ENCODE measurements at places on chromosomes 16 and 17.
A peak's percentile ranks its signal among the peaks of the same experiment; 100 is the strongest.

- no peak for DNase-seq
Observed at GRCh38 chr17:32693194-32693897, 183.6 kb downstream of the MYO1D start.

DNA sequence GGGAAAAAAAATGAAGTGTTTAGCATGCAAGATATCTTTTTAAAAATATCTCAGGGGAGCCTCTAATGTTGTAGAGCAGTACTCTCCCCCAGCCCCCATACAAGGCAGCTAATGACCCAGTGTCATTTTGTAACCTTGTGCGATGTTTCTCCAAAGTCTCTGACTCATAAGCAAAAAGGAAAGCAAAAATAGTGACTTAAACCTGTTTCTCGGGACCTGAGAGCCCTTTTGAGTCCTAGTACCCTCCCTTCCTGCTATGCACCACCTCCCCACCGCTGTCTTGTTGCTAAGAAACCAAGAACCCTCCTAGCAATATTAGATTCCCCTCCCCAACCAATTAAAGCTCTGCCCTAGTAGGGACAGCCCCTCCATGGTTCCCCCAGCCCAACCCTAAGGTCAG lies 2.8 kb downstream of the MYCBPAP start:
- DNase-seq, result peak; percentile 35

GRCh38 chr16:22864375-22864774 lies 50.4 kb downstream of the HS3ST2 start:
- DNase-seq, result no peak

GRCh38 chr17:49315551-49316257 lies 46.3 kb downstream of the ZNF652 start:
- DNase-seq, result peak; percentile 79

DNA sequence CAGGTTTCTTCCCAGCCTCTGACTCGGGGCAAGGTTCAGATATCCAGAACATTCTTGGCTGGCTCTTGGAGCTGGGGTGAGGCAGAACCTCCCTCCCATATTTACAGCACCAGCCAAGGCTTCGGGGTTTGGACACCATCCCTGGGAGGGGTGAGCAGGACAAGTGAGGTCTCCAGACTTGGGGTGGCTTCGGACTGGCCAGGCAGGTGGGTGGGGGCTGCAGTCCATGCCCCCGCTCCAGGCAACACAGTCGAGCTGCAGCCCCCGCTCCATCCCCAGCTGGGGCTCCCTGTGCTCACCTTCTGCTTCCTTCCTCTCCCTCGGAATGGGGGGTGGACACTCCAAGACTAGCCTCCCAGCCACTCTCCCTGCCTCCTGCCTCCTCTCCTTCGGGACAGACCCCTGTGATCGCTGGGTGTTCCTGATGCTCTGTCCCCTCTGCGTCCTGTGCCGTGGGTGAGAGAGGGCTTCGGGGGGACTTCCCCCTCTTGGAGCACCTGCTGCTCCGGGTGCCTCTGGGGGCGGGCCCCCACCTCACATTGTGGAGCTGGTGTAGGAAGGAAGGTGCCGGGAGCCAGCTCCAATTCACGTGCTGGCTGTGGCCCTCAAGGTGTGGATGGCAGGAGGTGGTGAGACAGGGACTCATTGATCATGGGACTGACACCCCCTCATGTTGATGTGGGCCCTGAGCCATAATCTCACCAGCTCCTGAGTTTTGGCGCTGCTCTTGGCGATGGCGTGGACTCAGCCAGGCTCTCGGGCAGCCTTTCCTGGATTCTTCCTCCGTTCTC lies 189.2 kb downstream of the SEC14L1 start:
- no peak for DNase-seq

GRCh38 chr17:77098884-77099545 lies 41.8 kb upstream of the SEC14L1 start:
- DNase-seq, result no peak

DNA sequence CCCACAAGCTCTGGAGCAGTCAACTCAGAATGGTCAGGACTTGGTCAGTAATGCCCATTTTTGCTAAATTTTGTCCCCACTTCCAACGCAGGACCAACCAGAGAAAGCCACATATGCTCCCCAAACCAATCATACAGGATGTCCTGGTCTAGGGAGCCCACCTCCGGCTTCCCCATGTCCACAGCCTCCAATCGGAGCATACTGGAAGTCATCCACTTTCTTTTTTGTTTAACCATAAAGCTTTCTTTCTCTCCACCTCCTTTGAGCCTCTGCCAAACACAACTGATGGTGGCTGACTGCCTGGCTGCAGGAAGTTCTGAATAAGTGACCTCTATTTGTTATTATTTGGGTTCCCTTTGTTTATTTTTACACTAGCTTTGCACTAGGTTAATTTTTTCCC lies 549.1 kb downstream of the WWOX start:
- DNase-seq, result no peak

- DNase-seq, result no peak
Observed at GRCh38 chr17:13474073-13474800, 127.5 kb downstream of the HS3ST3A1 start.

DNA sequence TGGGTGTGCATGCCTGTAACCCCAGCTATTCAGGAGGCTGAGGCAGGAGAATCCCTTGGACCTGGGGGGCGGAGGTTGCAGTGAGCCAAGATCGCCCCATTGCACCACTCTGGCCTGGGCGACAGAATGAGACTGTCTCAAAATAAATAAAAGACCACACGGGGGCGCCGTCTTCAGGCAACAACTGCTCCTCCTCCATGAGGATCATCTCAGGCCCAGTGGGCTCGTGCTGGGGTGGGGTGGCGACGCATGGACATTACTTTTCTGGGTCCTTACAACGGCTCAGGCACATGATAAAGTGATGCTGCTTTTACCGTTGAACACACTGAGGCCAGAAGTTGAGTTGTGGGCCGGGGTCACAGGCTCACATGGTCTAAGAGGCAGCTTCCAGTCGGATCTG lies 56.2 kb downstream of the PRMT7 start:
- peak; percentile 25 for DNase-seq

DNA sequence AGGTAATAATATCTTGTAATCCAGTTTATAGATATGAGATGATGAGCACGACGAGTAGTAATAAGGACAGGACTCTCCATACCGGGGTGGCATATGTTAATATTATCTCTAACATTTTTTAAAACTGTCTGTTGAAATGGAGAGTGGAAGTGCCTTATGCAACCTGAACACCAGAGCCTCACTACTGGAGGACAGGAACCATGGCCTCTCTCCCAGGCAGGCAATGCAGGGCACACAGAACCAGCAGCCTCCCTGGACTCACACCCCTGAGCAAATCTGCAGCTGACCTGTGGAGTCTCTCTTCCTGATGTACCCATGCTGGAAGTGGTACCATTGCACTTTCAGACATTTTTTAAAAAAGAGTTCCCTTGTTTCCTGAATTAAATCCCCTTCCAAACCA lies 55.2 kb upstream of the ERN1 start:
- no peak for DNase-seq

GRCh38 chr17:3035968-3036280 lies 27.5 kb downstream of the OR1D5 start:
- no peak for DNase-seq

GRCh38 chr16:72458035-72458434 lies 286.1 kb upstream of the PMFBP1 start:
- no peak for DNase-seq

- DNase-seq, result no peak
Observed at GRCh38 chr16:88508868-88509748, 56.0 kb downstream of the ZFPM1 start.

GRCh38 chr16:70700101-70701020 lies 14.5 kb upstream of the MTSS2 start:
- no peak for DNase-seq

DNA sequence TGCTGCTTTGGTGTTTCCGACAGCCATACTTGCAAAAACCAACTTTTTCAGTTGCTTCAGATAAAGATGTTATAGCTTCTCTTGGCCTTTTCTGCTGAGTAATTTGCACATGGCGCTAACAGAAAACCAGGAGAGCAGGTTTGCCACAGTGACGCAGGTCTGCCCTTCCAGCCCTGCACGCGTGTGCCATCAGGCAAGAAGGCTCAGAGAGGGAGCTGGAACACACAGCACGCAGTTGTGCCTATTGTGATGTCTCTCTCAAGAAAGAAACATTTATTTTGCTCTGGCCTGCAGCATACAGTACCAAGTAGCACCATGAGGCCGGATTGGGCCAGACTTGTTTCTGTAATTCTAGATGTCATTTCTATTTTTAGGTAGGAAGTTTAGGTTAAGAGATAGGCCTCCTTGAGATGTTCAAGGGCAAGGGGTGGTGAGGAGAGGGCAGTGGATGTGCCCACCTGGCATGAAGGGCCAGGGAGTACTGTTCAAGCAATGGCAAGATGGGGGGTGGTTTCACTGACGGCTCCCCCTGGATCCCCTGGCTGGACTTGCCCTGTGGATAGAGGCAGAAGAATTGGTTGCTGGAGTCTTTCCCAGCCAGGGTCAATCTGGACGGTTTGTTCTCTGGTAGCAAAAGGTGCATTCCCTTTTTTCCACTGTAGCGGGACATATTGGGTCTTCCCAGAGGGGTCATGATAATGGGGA lies 1.9 kb downstream of the CBX2 start:
- no peak for DNase-seq

GRCh38 chr17:17745476-17746455 lies 64.5 kb downstream of the RAI1 start:
- no peak for DNase-seq

GRCh38 chr16:46606231-46606630 lies 14.9 kb downstream of the SHCBP1 start:
- no peak for DNase-seq

DNA sequence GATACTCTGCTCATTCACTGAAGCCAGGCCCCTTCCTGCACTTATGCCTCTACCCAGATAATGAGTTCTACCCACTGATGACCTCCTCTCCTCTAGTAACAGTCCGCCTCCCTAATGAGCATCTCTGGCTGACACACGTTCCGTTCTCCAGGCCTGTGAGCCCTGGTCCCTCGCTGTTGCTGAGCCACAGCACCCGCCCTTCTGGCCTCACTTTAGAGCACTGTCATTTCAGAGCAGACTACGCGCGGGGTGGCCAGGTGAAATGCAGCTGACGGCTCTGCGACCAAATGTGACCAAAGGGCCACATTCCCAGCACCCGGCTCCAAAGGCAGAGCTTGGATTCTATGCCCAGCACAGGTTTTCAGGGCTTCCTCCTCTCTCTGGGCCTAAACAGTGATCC lies 13.8 kb downstream of the PSMD3 start:
- no peak for DNase-seq

DNA sequence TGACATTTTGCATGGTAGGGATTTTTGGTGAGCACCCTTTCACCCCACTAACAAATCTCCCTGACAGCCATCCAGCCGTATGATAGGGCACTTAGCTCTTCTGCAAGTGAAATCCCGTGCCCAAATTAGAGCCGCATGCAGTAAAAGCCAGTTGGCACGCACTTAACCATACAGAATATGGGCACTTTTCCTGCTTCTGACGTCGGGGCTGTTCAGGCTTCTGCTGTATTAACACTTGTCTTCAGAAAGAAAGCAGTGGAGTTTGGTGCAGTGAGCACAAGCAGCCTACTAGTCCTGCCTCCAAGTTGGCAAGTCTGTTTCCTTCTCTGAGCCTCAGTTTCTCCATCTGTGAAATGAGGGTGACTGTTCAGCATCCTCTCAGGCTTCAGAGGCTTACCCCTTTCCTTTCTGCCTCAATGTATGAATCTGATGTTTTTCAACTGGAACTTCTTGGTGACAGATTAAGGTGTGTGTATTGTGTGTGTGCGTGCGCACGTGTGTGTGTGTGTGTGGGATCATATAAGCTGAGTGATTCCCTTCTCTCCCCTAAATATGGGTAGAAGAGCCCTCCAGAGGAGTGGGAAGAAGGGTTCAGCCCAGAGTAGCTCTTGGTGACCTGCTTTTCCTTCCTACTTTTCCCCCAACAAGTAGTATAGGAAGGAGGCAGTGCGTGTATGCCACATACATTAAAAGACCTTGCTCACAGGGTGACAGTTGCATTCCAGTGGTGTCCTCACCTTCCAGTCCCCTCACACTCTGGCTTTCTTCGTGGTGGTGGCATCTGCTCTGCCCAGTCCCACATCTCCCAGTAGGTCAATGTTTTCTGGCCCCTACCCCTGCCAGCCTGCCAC lies 19.0 kb downstream of the IGF2BP1 start:
- no peak for DNase-seq

DNA sequence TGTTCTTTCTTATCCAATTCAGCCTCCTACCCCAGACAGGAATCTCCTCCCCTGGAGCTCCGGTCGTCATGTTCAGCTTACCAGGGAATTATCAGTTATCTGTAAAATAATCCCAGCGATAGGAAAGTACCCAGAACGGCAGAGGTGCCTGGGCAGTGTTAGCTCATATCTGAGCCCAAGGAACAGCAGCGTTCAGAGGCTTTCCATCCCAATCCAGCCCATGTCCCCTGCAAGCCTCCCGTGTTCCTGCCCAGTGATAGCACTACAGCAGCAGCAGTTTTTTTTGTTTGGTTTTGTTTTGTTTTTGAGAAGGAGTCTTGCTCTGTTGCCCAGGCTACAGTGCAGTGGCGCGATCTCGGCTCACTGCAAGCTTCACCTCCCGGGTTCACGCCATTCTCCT lies 158.2 kb downstream of the CMIP start:
- no peak for DNase-seq
